NCI-H1694 (cell line): ENCODE measurements at places on chromosomes 11 and 22.

DNA sequence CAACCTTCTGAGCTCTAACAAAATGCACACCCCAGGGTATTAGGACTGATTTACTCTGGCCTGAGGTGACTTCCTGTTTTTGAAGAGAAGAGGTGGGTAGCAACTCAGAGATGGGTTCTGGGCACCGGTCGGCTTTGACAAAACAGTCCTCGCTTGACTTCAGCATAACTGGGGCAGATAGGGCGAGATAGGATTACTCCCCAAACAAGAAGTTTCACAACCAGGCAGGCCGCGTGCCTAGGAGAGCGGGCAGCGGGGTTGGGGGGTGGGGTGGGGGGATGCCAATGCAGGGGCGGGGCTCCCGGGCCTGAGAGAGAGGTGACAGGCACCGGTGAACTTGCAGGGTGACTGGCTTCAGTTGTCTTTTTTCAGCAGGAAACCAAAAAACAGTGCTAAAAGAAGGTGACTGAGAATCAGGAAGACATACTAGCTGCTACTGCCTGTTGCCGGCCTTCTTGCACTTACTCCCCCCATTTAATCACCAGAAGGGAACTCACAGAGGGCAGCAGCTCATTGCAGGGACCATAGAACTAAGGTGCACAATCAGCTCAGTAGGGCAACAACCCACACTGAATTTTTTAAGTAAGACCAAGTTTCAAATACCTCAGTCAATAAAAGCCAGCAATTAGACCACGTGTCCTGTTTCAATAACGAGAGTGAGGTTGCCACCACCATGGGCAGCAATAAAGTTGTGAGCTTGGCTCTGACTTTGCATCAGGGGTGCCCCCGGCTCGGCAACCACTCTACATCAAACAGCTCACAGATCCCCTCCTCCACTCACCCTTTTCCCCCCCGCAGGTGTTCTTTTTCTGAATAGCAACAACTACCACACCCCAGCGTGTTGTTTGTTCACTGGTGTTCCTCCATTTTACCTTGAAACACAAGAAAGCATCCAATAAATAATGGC lies 37.2 kb upstream of the ETS1 start:
- no peak for DNase-seq

DNA sequence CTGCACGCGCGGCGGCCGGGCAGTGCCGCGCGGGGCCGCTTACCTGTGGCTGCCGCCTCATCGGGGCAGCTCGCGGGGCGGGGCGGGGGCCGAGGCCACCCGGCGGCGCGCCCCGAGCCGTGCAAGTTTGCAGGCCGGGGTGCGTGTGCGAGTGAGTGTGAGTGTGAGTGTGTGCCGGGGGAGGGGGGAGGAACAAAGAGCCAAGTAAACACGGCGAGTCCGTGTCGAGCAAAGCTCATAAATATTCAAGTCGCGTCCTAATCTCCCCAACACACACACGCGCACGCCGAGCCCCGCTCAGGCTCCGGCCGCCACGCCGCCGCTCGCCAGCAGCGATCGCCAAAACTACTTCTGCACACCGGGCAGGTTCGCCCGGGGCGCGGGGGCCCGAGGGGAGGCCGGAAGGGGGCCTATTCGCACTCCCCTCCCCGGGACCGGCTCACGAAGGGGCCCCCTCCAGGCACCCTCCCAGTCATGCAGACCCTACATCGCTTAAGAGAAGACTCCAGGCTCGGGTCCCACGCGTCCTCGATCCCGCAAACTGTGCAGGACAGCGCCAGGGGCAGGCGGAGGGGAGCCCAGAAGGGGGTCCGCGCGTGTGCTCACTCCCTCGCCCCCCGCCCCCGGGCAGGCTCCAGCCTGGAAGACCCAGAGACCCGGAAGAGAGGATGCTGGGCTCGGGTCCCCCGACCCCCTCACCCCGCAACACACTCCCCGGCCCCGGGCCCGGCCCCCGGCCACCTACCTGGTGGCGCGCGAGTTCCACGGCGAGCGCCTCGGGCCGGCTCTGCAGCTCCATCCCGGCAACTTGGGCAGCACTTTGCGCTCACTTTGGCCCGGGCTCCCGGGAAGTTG lies 827 bp downstream of the PHF21B start:
- peak; percentile 12 for DNase-seq

DNA sequence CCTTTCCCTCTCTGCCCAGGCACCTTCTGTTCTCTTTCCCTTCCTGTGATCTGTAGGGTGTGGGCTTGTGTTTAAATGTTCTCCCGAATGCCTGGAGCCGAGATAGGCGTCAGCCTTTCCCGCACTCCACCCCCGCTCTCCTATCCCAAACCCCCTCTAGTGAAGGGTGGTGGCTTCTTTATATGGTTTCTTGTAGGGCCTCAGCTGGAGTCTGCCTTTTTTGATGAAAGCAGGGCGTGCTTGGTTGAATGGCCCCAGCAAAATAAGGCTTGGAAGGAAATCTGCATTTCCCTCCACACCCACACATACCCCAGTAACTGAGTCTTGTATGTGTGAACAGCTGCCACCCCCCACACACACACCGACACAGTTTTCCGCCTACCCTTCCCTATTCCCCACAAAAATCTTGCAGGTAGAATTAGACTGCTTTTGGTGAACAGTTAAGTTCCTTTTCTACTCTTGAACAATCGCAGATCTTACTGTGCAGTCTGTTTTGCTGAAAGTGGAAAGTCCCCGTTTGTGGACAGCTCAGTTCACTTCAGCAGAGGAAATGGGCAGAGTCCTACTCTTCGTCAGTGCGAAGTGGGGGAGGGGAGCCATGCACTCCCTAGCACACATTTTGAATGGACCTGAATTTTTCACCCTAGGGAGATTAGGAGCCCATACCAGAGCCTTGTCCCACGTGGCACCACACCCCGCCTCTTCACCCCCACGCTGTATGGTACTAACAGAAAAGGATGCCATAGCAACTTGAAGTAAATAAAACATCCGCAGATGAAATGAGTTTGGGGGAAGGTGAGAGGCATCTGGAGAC lies 25.5 kb upstream of the GRK2 start:
- no peak for DNase-seq

DNA sequence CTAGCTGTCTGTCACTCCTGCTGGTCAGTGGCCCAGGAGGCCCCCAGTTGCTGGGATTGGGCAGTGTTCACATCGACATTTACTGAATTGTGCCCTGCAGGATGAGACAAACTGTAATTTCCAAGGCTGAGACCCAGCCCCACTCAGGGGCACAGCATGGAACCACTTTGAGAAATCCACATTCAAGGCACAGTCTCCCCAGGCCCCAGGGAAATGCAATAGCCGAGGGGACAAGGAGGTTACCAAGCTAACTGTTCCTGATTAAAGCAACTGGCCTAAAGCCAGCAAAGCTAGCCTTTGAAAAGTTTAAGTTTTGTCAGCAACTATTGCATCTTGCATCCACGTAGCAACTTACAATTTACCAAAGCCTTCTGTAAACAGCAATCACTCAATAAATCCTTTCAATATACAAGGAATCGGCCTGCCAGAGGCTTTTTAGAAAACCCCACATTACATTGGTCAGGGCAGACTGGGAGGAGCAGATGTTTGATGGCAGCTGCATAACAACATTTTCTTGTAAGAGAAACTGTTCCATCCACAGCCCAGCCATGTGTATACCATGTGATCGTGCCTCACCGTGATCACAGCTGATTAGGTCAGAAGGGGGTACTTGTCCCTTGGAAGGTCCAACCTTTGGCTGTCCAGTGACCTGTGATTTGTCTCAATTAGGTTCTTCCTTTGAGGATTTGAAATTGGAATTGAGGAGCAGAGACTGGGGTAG lies 103.9 kb downstream of the TENM4 start:
- no peak for DNase-seq

DNA sequence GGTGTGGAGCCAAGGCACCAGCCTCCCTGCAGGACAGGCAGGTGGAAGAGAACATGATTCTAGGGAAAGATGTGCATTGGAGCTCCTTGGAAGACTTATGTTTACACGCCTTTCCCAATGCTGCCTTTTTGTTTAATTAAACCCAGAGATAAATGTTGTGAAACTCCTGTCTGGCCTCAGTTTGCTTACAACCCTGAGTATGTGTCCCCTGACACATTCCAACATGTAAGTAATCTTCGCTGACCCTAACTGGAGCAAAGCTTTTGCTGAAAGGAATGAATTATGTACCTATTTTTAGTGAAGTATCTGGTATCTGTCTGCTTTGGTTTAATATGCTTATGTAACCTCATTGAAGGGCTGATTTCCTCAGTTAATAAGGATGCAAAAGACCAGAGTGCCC lies 56.7 kb downstream of the APIP start:
- DNase-seq: no peak

- DNase-seq: no peak
Observed at GRCh38 chr11:66906061-66906733, 49.3 kb downstream of the LRFN4 start.

DNA sequence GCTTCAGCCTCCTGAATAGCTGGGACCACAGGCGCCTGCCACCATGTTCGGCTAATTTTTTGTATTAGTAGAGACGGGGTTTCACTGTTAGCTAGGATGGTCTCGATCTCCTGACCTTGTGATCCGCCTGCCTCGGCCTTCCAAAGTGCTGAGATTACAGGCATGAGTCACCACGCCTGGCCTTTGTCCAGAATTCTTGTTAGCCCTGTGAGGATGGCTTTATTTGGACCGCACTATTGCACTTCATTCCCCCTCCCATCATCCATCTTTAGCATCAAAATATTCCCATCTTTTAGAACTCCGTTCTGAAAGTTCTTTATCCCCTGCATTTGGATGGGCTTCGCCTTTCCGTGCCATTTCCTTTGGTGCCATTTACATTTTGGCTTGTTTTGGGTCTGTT lies 2.6 kb downstream of the SAMM50 start:
- no peak for DNase-seq

DNA sequence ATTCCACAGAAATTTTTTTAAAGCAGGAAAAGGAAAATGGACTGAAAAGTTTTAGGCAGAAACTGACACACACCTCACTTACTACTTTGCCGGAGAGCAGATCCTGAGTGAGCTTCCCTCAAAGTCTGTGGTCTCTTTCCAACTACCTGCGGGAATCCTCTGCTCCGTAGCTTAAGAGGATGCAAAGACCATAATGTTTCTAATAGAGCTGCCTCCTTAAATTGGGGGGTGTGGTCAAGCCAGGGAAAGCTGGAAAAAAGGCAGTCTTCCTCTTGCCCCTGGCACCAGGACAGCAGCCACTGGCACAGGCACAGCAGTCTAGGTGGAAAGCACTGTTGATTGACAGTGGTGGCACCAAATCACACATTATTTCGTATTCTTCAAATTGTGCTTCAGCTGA lies at the start of gene ETS1:
ETS1 (minus strand) TSS at position 144 of the 400 bp plus-strand sequence. CDS start 14,428 bp downstream, outside the sequence.
- DNase-seq: no peak

DNA sequence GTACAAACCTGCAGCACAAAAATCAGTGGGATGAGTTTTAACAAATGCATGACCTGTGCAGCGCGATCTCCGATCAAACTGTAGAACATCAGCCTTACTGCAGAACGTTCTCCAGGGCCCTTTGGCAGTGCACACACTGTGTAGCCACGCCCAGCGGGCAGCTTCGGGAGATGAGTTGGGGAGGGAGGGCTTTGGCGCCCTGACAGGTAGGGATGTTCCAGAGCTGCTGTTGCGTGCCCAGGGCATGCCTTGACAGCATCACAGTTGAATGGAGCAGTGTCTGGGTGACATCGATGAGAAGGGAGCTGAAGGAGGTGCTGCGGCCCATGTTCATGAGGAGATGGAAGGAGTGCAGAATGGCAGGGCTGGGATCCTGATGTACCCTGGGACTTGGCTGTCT lies 80.2 kb downstream of the TBC1D22A start:
- DNase-seq: peak; percentile 95

DNA sequence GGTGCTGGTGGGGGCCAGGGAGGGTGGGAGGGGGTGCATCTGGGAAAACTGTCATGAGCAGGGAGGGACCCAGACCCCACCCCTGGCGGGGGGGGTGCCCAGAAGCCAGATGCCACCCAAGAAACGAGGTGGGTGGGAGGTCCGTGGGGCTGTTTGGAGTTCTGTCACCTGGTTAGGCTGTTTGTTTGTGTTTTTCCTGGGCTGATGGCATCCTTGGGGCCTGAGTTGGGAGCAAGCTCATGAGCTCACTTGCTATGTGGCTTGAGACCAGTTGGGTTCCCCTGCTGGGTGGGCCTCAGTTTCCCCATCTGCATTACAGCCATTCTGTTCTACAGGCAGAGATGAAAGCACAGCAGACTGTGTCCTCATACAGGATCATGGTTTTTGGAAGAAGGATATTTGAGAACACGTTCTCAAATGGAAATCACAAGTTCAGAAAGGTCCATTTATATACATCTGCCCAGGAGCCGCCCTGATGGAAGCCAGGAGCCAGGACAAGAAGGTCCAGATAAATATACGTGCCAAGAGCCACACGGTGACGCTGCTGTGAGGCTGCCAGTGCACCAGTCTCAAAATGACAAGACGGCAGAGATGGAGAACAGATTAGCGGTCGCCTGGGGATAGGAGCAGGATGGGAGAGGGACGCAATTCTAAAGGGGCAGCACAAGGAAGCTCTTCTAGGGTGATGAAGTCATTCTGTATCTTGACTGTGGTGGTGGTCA lies 312.9 kb downstream of the MN1 start:
- DNase-seq: no peak

GRCh38 chr11:131690776-131691175 lies 320.4 kb downstream of the NTM start:
- no peak for DNase-seq

GRCh38 chr11:72758304-72758689 lies 6.1 kb upstream of the ARAP1 start:
- DNase-seq: no peak

GRCh38 chr11:33542921-33543320 lies 157.7 kb downstream of the C11orf91 start:
- peak; percentile 10 for DNase-seq

DNA sequence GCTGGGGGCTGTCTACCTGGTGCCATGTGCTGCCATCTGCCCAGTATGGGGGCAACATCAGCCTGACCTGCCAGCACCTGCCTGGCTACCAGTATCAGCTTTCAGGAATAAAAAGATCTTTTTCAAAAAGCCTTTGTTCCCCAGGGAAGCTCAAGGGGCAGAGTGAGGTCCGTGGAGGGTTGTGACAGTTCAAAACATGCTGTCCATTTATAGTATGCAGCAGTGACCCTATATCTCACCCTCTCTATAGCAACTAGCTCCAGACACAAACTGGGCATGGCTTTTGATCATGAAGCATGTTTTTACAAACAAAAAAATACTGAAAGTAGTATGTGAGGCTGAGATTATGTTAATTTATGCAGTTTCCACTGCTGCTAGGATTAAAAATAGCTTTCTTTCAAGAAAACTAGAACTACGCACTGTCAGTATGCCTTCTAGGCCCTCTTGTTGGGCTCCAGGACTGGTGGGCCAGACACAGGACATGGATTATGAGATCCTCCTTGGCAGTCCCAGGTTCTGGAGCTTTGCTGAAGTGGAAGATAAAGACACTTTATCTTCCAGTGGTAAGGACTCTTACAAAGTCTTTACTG lies 23.4 kb downstream of the NAV2 start:
- DNase-seq: no peak

- no peak for DNase-seq
Observed at GRCh38 chr22:23251445-23252093, 71.3 kb downstream of the BCR start.

DNA sequence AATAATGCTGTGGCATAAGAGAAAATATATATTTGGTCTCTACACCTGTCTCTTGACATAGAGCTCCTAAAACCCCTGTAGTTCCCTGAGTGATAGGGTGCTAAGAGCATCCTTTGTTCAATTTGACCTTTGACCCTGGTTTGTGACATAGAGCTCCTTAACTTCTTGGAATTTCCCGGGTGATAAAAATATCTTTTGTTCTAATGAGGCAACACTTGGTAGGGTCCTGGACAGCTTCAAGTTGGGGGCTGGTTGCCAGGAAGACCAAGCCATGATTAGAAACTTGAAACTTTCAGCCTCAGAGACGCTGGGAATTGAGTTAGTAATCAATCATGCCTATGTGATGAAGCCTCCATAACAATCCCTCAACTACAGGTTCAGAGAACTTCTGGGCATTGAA lies 105.4 kb downstream of the CASP12 start:
- no peak for DNase-seq

GRCh38 chr22:44309647-44310046 lies 3.1 kb downstream of the SHISAL1 start:
- no peak for DNase-seq
